ENCODE measurements at places on chromosomes 6 and 20.

DNA sequence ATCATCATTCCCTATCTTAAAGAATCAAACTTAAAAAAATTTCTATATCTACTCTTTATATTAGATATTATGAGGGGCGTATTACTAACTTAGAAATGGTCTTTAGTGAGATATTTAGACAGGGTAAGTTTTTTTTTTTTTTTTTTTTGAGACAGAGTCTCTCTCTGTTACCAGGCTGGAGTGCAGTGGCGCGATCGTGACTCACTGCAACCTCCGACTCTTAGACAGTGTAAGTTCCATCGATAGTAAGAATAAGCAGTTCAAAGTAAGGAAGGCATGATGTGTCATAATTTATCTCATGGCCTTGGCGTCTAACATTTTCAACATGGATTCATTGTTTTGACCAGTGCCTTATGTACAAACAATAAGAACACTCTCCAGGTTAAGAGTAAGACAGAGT lies 72.4 kb downstream of the MLIP start:
- DNase-seq, result no peak

DNA sequence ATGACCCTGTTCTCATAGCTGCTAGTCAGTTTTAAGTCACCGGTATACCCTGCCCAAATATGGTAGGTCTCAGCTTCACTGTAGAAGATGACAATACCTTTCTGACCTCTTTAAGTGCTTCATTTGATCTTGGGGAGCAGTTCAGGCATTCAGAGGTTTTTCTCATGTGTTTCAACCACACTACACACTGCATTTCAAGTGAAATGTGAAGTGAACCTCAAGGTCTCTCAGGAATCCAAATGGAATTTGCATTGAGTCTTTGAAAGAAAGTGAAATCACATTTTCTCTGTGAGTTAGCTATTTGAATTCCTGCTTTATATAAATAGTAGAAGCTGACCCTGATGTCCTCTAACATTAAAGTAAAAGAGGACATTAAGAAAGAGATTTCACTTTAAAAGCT lies 461.6 kb downstream of the ADGRB3 start:
- no peak for DNase-seq

DNA sequence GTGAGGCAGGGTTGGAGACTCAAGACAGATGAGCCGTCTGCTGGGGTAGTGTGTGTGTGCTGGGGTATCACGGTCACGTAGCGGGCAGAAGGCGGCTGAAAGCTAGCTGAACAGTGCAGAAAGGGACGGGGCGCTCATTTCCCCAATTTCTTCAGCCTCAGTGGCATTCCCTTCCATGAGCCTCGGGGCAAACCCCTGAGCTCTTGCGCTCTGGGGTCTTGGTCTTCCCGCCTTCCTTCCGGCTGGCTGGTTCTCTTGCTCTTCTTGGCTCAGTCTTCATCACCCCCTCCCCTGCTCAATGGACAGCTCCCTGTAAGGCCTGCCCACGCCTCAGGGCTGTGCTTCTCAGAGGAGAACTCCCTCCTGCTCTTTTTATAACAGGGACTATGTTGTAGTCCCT lies 15.5 kb upstream of the TMEM181 start:
- no peak for DNase-seq

GRCh38 chr20:44648068-44648467 lies 3.4 kb downstream of the ADA start:
- DNase-seq, result no peak

GRCh38 chr20:25250508-25250907 lies 2.6 kb downstream of the PYGB start:
- DNase-seq, result no peak

GRCh38 chr6:144952456-144953240 lies 667.5 kb downstream of the UTRN start:
- DNase-seq, result no peak

DNA sequence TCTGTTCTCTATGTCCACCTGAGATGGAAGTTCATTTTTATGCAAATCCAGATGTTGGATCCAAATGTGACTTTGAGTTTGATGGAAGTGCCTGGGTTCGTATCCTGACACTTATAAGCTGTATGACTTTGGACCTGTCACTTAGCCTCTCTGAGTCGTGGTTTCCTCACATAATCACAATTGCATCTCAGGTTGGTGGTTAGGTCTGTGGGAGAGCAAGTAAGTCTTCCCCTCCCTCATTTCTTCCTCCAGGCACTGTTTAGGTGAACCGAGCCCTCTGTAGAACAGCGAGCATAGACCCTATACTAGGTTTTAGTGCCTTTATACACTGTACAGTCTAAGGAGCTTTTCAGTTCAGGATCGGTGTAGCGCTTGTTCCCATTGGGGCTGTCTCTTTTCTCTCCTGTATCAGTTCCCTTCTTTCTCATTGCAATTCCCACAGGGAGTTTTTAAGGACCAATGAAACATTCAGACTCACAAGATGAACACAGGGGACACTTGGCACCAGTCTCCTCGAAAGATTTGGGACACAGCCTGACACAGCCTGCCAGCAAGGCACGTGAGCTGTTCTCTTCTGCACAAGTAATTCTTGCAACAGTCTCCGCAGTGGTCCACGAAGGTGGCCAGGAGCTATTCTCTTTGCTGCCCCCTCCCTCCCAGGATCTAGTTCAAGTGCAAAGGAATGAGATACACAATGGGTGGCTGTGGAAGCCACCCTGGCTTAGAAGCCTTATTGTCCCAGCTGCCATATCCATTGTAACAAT lies 11.8 kb downstream of the TOX2 start:
- DNase-seq, result no peak

- DNase-seq, result no peak
Measured at GRCh38 chr20:48467622-48468021, 360.2 kb downstream of the PREX1 start.

DNA sequence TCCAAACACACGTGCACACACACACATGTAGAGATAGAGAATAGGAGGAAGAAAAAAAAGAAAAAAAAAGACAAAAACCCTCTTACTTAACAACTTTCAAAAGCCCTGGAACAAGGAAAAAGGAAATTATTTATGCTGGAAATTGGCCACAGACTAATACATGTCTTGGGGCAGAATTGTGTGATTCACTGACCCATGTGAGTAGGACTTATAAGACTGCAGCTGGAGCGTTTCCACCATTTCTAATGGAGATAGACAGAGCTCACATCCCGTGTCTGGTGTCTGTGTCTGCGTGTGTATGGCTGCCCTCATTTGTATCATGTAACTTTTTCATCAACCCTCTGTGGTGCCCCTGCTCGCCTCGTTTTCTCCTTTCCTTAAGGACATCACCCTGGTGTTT lies 99.8 kb upstream of the PDE10A start:
- no peak for DNase-seq

DNA sequence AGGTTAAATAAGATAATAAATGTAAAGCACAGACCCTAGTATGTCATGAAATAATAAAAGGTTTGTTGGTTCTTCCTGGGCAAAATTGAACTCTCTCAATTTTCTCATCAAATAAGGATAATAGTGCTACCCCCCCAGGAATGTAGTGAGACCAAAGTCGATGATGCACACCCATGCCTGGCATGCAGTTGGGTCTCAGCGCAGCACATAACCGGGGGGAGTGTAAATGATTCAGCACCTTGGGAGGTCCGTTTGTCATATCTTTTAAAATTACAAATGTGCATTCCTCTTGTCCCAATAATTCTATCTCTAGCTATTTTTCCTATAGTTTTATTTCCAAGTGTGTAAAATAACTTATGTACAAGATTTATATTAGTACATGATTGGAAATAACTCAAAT lies 31.3 kb upstream of the CCDC167 start:
- no peak for DNase-seq

DNA sequence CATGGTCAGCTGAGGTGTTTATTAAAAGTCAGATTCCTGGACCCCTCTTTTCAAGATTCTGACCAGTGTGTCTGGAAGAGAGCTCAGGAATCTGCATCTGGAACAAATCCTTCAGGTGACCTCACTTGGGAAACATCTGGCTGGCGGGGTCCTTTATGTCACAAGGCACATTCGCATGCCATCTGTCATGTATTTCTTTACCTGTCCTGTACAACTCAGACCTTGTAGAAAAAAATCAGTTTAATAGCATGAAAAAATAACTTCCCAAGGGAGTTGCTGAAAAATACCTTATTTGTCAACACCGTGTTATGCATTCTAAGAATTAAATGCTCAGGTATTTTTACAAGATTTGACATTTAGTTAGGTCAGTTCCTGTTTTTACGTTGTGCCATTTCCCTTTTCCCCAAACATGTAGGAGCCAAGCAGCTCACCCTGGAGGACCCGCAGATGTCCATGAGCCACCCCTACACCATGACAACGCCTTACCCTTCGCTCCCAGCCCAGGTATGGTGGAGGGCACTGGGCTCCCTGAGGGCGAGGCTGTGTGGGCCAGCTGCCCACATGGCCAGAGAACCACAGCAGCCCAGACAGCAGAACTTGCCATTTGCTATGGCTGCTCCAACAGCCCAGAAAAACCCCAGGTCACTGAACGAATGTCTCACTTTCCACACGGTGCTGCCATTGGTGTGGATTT lies 4.0 kb downstream of the IRF4 start:
- DNase-seq, result no peak

GRCh38 chr6:150458579-150458978 lies 89.8 kb downstream of the IYD start:
- no peak for DNase-seq

DNA sequence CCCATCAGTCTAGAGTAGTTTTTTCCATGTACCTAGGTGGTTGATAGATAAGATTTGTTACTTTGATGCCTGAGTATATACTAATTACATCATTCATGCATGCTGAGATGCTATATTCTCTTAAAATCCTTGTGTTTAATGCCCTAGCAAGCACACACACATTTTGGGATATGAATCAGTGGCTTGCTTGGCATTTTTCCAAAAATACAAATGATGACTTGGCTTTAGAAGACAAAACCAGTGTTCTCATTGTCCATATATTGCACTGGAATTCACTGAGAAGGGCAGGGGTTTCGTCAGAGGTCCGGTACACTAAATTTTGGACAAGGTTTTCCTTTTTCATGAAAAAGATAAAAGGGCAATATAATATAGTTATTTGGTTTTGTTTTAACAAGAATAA lies 24.9 kb downstream of the GTPBP2 start:
- DNase-seq, result no peak

DNA sequence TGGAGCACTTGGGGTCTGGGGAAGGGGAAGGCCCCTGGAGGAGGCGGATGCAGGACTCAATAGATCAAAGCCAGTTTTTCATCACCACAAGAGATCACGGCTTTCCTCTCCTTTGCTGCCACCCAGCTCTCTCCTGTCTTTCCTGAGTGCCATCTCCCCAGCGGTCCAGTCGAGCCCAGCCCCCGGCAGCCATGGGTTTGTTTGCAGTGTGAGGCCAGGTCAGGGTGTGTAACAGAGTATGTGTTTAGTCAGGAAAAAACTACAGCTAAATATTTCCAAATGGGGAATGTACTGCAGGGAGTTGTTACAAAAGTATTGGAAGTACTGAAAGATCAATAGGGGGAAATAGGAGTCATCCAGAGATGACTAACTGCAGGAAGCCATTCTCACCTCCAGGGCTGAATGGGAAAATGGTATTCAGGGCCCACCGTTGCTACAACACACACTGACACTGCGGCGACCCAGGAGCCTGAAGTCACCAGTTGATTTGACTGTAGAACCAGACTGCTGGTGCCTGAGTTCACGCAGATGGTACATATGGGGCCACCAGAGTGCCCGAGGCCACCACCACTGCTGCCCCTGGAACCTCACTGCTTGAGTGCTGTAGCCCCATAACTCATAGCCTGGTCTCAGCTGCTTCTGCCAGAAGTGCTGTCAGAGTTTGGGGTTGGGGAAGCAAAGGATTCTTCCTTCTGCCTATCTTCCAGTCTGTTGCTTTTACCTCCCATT lies 23.6 kb upstream of the FANCE start:
- DNase-seq, result no peak

GRCh38 chr6:139135578-139136545 lies 982 bp downstream of the HECA start:
- DNase-seq, result no peak

- DNase-seq, result no peak
Measured at GRCh38 chr6:112216662-112217551, 37.5 kb downstream of the LAMA4 start.

GRCh38 chr20:16209951-16210361 lies 363.3 kb downstream of the KIF16B start:
- no peak for DNase-seq

DNA sequence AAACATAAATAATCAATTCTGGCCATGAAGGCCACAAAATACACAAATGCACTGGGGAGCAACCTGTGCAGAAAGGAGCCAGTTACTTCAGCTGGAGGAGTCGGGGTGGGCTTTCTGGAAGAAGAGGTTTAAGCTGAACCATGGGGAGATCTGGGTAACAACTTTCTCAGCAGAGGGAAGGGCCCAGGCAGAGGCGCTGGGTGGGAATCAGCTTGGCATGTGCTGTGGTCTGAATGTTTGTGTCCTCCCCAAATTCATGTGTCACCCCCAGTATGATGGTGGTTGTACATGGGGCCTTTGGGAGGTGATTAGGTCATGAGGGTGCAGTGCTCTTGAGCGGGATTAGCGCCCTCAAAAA lies 107.9 kb downstream of the SYCP2 start:
- no peak for DNase-seq

GRCh38 chr6:42774201-42774600 lies 7.7 kb upstream of the BICRAL start:
- DNase-seq, result no peak

GRCh38 chr20:15986690-15987089 lies 586.6 kb downstream of the KIF16B start:
- no peak for DNase-seq

DNA sequence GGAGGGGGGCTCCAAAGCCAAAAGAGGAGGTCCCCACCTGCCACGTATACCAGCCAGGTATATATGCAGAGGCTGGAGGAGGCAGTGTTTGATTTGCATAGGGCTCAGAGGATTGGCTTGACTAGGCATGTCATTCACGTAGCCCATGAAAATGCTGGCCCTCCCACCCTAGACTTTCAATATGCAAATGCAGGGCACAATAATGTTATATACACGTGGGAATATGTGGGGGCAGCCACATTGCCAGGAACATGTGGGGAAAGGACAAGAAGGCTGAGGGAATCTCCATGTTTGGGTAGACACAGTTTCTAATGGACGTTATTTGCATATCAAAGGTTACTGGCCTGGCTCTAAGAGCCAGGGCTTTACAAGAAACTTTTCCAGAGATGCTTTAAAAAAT lies 301.8 kb downstream of the FARS2 start:
- no peak for DNase-seq

GRCh38 chr20:16694161-16694560 lies 35.7 kb upstream of the SNRPB2 start:
- no peak for DNase-seq

- DNase-seq, result no peak
Measured at GRCh38 chr6:160583794-160584193, 80.3 kb downstream of the LPA start.

GRCh38 chr6:100311707-100312251 lies 152.9 kb downstream of the SIM1 start:
- no peak for DNase-seq

GRCh38 chr20:54043076-54043967 lies 27.1 kb downstream of the BCAS1 start:
- DNase-seq, result no peak

Data from NCI-H1694 treated with DMSO at 0.1 percent for 48 hours (cell line).